ENCODE measurements at places on chromosomes 16 and 17.
A peak's percentile ranks its signal among the peaks of the same experiment; 100 is the strongest.

GRCh38 chr17:36131421-36131820 lies 27.8 kb downstream of the CCL4 start:
- DNase-seq: no peak

GRCh38 chr16:78458588-78458987 lies 359.1 kb downstream of the WWOX start:
- DNase-seq: no peak

- no peak for DNase-seq
Observed at GRCh38 chr16:3829631-3830536, 50.6 kb downstream of the CREBBP start.

- no peak for DNase-seq
Observed at GRCh38 chr17:82355770-82356427, 3.1 kb upstream of the TEX19 start.

DNA sequence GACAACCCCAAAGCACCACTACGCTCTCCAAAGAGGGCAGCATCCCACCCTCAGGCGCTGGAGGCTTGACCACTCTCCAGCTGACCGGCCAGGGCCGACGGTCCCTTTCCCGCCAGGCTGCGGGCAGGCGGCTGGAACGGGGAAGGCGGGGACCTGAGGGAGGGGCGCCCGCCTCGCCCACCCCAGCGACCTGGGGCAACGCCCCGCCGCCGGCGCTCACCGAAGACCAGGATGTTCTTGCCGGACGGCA lies 431 bp downstream of the DYNC1LI2 start:
- DNase-seq: no peak

- no peak for DNase-seq
Observed at GRCh38 chr16:68232335-68232734, 3.6 kb downstream of the ESRP2 start.

DNA sequence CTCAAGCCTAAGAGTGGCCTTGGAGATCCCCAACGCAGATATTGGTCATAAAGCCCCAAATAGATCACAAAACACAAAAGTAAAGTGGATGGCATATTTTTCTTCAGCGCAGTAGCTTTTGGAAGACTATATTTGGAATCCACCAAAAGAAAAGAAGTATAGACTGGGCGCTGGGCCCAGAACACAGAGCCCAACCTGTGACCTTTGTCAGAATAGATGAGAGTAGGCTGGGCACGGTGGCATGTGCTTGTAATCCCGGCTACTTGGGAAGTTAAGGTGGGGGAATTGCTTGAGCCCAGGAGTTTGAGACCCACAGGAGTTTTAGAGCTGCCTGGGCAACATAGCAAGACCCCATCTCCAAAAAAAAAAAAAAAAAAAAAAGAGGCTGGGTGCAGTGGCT lies 14.6 kb downstream of the SCIMP start:
- no peak for DNase-seq

DNA sequence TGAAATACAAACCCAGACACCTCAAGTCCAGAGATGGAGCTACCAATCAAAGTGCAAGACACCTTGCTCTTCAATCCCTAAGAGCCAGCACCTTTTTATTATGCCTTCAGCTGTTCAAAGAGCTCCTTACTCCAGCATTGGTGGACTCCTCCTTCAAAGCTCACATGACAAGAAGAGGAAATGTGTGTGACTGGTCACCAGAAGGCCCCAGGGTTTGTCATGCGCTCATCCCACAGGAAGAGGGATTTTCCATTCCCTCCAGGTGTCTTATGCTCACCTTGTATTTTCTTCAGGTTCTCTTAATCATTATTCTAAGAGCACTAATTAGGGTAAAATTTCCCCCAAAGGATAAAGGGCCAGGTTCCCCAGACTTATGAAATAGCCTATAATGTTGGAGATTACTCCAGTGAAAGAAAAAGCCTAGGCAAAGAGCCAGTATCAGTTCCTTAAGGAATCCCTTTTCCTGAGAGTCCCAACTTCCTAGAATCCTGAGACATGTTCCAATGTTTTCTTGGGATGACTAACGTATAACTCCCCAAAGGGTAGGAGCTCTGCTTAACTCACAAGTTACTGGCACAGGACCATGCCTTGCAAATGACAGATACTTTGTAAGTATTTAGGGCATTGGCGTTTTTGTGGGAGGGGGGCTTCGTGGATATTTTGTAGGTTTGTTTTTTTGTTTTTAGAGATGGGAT lies 56.9 kb upstream of the SOX9 start:
- DNase-seq: no peak

GRCh38 chr16:87598431-87598830 lies 3.9 kb upstream of the JPH3 start:
- DNase-seq: no peak

GRCh38 chr16:73956587-73957494 lies 339.8 kb upstream of the PSMD7 start:
- DNase-seq: peak; percentile 12

DNA sequence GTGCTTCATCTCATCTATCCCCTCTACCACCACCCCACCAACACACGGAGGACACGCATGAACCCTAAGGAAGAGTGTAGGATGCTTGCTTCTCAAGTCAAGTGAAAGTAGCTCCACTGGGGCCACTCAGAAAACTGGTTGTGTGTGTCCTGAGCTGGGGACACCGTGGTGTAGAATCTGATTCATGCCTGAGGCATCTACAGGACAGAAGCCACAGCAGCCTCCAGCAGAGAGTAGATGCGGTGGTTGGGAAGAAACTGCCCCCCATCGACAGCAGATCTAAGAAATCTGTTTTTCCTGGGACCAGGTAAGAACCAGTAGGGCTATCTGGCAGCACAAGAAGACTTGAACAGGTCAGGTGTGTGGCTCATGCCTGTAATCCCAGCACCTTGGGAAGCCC lies 51.9 kb upstream of the HLF start:
- no peak for DNase-seq

DNA sequence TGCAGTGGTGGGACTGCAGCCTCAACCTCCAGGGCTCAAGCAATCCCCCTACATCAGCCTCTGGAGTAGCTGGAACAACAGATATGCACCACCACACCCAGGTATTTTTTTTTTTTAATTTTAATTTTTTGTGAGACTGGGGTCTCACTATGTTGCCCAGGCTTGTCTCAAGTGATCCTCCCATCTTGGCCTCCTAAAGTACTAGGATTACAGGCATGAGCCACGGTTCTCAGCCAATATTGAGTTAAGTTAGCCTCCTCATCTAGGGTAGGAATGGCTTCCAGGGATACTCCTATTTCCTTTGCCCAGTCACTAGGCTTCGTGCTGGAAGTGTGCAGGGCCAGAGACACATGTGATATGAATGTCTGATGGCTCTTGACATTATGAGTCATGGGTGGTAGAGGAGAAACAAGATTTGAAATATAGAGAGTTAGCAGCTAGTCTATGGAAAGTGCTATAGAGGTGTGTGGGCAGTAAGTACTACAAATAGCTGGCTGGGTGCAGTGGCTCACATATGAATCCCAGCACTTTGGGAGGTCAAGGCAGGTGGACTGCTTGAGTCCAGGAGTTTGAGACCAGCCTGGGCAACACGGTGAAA lies 8.0 kb upstream of the HES7 start:
- no peak for DNase-seq

DNA sequence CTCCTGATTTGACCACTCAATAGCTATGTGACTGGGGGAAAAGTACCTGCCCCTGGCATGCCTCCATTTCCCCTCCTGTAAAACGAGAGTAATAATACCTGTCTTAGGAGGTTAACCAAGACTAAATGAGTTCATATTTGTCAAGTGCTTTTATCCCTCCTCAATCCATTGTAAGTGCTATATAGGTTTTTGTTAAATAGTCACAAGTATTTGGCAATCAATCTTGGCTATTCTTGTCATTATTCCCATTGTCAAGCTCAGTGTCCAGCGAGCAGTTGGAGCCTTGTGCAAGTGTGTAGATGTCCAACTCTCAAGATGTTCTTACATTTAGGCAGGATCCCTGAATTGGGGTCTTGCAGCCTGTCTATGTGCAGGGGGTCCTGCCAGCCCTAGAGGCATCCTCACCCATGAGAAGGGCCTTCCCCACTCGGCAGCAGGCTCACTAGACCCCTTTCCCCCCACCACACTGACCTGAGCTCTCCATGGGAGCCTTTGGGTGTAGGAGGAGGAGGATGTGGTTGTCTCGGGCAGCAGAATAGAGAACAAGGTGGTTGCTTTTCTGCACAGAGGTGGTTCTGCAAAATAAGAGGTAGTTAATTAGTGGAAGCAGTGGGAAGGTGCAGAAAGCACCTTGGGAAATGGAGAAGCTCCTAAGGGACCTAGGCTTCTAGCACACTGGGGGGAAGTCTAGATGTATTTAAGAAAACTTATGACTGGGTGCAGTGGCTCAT lies 18.0 kb downstream of the PIK3R6 start:
- DNase-seq: no peak
